ENCODE measurements at places on chromosomes 1 and 21.

DNA sequence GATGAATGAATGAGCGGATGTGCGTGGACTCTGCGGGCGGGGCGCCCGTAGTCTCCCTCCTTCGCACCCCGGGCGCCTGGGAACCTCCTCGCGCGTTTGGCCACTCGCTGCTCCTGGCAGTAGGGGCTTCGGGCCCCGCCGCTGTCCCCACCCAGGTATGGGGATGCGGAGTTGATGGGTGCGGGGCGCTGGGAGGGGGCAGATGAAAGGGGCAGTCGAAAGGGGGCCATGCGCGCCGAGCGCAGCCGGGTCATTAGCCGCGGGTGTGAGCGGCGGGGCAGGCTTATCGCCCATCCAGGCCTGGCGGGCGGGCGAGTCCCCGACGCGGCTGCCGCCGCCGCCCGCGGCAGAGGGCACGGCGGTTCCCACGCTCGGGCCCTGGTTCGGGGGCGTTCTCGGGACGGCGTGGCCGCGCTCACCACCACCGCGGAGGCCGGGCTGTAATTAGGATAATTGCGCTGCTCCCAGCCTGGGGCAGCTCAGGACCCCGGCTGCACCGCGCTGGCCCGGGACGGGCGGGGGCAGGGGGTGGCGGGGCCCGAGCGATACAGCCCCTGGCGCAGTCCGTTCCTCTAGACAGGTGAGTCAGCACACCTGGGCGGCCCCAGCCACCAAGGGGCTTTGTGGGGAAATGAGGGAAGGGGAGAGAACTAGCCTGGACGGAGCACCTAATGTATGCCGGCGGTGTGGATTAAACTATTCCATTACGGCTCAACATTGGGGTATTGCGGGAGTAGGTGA, 22.1 kb upstream of the CITED4 start:
- DNase-seq = no peak

DNA sequence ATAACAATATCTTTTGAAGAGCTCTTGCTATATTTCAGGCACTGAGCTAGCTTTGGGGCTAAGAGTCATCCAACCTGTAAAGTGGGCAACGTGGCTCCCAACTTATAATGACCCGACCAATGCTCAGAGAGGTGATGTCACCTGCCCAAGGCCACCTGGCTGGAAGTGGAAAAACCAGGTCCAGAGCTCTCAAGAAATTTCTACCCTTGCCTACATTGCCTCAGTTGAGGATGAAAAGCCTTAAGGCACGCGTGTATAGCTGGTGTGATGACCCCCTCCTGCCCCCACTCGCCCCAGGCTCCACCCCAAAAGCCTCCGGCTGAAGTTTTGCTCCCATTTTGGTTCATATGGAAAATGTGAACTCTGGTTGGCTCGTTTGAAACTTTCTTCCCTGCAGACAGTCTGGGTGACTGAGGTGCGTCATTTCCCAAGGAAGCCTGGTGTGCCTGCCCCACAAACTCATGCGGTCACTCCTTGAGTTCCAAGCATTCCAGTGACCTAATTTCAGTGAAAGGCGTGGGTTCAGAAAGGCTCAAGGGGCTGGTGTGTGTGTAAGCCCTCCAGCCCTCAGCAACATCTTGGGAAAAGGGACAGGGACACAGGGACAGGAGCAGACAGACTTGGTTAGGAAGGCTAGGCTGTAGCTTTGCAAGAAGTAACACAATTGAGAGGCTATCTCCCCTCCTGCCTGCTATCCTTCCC, 20.5 kb downstream of the HTR1D start:
- no peak for DNase-seq

- no peak for DNase-seq
These were observed 43.9 kb downstream of the DUSP10 start for GRCh38 chr1:221697923-221698425.

DNA sequence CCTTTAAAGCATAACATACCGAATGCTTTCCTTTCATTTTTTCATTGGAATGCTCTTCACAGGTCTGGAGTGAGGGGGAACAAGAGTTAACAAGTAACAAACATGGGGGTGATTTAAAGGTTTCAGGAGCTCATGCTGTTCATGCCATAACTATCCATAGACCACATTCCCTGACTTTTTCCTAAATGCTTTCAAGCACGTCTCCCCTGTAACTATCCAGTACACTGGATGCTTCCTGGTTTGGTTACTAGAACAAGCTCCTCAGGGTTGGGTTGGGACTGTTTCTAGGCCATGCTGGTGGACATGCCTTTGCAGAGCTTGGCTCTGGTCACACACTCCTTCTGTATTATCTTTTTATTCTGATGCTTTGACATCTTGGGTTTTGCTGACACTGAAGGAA, 38.6 kb downstream of the KCNK1 start:
- no peak for DNase-seq

DNA sequence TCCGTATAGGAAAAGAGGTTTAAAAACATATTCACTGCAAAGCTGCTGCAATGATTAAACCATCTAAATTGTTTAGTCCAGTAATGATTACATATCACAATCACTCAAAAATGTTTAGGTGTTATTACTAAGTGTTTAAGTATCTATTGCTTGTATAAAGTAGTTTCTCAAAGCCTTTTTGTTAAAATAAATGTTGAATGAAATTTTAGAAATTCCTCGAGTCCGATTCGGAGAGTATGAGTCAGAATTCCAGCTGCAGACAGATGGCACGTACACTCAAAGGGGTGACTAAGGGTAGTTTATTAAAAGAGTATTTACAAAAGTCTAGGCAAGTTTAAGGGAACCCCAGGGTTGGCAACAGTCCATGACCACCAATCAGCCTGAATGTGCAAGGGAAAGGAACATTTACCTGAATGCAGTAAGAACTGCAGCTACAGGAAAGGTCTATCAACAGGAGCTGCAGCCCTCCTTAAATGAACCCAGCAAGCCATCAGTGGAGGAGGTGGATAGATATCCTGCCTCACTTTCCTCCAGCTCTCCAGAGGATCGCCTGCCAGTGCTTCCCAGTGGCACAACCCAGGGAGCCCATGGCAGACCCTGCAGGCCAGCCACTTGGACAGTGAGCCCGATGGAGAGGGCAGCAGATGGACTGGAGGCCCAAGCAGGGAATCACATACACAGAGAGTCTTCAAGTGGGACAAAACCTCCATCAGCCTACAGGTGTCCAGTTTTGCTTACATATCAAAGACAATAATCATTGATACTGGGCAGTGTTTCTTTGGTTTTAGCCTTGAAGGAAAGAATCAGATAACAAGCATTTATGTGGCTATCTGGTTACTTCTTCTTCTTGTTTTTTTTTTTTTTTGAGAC, 92.1 kb upstream of the SLC44A3 start:
- DNase-seq = no peak

DNA sequence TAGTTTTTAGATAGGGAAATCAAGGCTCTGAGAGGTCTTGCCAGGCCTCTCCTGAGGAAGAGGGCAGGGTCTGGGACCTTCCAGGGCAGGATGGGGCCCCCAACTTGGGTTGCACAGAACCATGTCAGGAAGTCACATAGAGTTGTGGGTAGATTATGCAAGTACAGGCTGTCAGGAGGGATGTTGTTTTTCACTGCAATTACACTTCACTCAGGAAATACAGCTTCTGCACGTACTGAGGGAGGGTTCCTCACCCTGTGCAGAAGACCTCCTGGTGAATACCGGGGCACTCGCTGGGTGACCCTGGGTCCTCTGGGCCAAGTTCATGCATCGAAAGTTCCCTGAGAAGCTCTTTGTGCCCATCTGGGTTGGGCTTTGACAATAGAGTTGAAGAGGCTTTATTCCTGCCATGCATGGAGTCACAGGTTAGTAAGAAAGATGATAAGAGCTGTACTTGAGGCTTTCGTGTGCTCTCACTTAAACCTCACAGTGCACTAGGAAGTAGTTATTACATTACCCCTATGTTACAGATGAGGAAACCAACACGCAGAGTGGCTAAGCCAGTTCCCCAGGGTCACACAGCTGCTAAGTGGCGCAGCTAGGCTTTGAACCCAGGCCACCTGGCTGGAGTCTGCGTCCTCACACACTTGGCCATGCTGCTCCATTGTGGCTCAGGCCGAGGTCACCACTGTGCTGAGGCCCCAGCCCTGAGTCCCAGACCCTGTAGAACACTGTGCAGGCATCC, 16.2 kb upstream of the TNFRSF1B start:
- no peak for DNase-seq

- no peak for DNase-seq
These were observed 28.6 kb upstream of the KDM4A start for GRCh38 chr1:43621386-43621785.

GRCh38 chr1:18946550-18947381, 9.7 kb downstream of the IFFO2 start:
- DNase-seq = no peak

DNA sequence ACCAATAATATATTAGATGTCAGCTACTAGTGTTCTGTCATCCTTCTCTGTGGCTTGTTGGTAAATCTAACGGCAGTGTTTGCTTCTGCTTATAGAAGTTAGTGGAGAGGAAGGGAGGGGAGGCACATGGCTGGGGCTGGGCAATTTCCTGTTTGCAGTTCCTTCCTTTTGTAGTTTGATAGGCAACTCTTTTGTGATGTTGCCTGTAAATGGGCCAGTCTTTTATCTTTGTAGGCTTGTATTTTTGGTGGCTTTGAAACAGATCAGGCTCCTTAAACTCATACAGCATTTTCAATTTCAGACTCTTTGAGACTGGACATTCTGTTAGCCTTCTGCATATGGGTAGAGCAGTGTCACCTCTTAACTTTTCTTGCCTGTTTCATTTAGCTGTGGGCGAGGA, 48.1 kb downstream of the CDC14A start:
- DNase-seq = no peak

DNA sequence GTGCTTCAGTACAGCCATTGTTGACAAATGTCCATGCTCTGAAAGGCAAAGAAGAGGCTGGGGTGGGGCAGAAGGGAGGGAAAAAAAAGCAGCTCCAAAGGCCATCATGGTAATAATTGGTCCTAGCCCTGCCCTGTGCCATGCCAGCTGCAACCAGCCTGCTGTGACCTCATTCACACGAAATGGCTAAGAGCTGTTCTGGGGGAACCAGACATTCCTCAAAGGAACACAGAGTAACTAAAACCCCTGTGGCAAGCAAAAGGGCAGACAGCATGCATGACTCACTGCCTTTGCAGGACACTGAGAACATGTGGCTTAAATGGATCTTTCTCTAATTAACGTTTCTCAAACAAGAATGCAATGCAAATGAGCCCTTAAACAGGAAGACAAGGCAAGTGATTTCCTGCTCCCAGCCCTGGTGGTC, 42.3 kb downstream of the STYXL2 start:
- no peak for DNase-seq

GRCh38 chr1:217734973-217735372, 103.8 kb downstream of the SPATA17 start:
- no peak for DNase-seq

DNA sequence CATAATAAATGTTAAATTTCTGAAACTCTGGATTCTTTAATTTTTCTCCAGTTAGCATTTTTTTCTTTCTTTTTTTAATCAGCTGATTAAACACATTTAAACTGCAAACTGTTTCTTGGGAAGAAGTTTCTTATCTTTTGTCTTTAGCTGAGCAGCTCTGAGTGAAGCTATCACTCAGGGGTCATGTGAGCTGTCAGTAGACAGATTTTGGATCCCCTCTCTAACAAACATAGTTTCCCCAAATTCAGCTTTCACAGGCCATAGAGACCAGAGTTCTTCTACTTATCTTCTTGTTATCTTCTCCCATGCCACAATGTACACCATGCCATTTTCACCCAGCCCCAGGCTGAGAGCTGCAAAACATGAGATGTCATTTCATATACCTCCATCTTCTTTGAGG, 148.9 kb downstream of the CDC42BPA start:
- DNase-seq = no peak

- DNase-seq = no peak
These were observed 95.0 kb downstream of the KCND3 start for GRCh38 chr1:111894497-111894896.

DNA sequence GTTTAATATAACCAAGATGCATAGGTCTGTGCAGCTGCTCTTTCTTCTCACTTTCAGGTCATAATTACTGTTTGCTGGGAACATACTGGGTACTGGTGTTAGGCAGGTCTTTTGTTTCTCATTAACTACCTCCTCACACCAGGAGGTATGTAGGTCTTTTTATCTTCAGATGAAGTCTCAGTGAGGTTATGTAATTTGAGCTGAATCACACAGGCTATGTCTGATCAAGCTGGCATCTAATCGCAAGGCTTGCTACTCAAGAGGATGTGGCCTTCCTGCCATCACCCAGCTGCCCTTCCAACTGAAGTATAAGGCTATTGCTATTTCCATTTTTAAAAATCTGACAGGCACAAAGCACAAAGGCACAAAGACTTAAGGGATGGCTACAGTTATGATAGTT, 96.4 kb downstream of the RUNX1 start:
- DNase-seq = peak; percentile 76

DNA sequence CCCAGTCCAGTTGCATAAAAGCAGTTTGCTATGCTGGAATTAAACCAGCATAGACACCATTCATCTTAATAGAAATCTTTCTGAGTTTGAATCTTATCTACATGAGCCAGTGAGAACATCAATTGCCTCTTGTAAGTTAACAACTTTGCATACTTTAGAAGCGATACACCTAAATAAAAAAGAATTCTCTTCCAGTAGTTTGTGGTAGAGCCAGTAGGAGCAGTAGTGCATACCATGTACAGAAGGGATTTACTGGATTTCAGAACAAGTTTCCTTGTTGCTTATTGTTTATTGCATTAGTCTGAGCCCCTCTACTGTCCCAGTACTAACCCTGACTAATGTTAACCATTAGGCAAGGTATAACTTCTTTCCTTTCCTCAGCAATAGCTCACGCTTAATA, 313.1 kb downstream of the TGFB2 start:
- DNase-seq = no peak

DNA sequence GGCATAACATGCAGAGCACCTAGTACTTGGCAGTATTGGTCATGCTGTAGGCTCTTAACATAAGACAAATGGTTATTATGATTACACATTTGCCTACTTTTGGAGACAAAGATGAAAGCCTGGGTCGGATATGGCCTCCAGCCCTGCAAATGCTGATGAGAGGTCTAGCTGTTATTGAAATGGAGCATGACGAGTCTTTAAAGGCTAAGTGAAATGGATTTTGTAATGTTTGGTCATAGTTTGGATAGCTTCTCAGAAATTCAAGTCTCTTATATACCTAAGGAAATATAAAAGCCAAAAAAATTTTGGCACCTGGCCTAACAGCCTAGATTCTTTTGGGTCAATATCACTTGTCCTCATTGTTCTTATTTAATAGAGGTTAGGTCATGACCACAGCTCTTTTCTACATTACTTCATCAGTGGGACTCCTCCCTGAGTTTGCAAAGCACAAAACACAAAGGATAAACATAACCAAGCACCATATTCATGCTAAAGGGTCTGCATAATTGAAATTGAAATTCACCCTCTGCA, 69.2 kb upstream of the WLS start:
- DNase-seq = no peak

- DNase-seq = no peak
These were observed 85.7 kb downstream of the ITPKB start for GRCh38 chr1:226653311-226653921.

- DNase-seq = no peak
These were observed 23.8 kb downstream of the IER5 start for GRCh38 chr1:181112071-181112929.

GRCh38 chr1:8754247-8754650, 63.2 kb downstream of the RERE start:
- DNase-seq = no peak

- DNase-seq = no peak
These were observed 28.1 kb upstream of the PPP2R5A start for GRCh38 chr1:212257157-212257556.
